ENCODE measurements at places on chromosomes 2 and 18. TPM values are rescaled to one million over a fixed set of nuclear protein-coding genes. Genes with fewer than 3 reads are reported as not detected.

Gene COL5A2
- 186 TPM for total RNA-seq

Gene FBXO15
- total RNA-seq, result 0.37 TPM

Gene RAMP1
- not detected for total RNA-seq

Gene ABHD1
- total RNA-seq, result not detected

Gene RBKS
- 2.0 TPM for total RNA-seq

Gene ALPP
- total RNA-seq, result not detected

Gene NEU4
- not detected for total RNA-seq

Gene OR6B2
- not detected for total RNA-seq

Gene AQP12A
- total RNA-seq, result not detected

Gene FSHR
- not detected for total RNA-seq

Gene C2orf78
- not detected for total RNA-seq

Gene SPATA3
- not detected for total RNA-seq

Gene DCAF17
- total RNA-seq, result 21.3 TPM

Gene SGPP2
- total RNA-seq, result not detected

Gene FOXD4L1
- total RNA-seq, result not detected

Gene BCL2
- total RNA-seq, result 5.3 TPM

Gene ASIC4
- not detected for total RNA-seq

Gene TMEM131
- total RNA-seq, result 27.9 TPM

Gene GCG
- total RNA-seq, result not detected
